Activated CD8-positive, alpha-beta memory T cell treated with anti-CD3 and anti-CD28 coated beads for 1 hour (primary cell): ENCODE measurements at places on chromosomes 2 and 18.

DNA sequence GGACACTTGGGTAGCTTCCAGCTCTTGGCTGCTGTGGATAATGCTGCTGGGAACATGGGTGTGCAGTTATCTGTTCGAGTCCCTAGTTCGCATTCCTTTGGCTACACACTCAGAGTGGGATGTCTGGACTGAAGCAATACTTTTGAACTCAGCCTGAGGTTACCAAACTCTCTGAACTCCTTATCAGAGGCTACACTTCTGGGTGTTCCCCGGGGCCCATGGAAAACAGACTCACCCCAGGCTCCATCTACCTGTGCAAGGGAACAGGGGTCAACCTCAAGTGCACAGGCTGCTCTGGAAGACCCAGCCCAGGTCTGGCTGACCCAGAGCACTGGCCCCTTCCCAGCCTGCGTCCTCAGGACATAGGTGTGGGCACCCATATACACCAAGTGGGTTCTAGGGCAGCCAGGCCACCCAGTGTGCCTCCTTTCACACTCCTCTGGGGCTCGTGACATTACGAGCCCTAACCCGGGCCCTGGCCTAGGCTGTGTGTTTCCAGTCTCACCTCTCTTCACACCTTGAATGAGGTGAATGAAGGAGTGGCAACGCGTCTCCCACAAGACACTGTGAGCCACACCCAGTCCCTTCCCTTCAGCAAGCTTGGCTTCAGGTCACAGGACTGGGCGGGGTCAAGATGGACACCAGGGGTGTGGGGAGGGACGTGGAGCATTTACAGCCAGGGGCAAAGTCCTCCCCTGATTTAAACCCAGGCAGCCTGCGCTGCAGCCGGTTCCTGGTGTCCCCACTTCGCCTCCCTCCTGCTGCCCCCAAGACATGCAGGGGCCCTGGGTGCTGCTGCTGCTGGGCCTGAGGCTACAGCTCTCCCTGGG, at the start of gene ALPI:
Gene ALPI, plus strand, starts transcription at position 728 of the 830 bp plus-strand sequence. Its CDS starts 47 bp downstream, at position 775.
- no peak for DNase-seq

DNA sequence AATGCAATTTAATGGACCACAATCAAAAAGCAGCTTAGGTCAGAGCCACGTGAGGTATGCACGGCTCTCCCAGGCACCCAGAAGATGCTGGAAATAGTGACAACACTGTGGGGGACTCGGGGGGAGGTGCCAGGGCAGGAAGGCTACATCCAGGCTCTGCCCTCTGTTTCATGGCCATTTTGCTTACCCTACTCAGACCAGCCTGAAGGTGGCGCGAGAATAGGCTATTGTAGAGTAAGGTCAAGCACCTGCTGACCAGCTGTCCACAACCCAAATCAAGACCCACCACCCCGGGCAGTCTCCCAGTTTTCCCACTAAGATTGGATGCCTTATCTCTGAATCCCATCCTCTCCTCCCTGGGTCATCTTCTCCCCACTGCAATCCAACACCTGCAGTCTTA, 115.7 kb downstream of the VIT start:
- no peak for DNase-seq

- no peak for DNase-seq
Observed at GRCh38 chr2:3864943-3865865, 161.8 kb downstream of the DCDC2C start.

- DNase-seq = no peak
Observed at GRCh38 chr18:44771956-44772917, 91.5 kb downstream of the SETBP1 start.

GRCh38 chr18:8163286-8163959, 445.8 kb upstream of the RAB12 start:
- DNase-seq = no peak

GRCh38 chr2:114709936-114710850, 267.8 kb downstream of the DPP10 start:
- no peak for DNase-seq

- DNase-seq = no peak
Observed at GRCh38 chr2:233423552-233423860, 69.2 kb downstream of the DGKD start.

DNA sequence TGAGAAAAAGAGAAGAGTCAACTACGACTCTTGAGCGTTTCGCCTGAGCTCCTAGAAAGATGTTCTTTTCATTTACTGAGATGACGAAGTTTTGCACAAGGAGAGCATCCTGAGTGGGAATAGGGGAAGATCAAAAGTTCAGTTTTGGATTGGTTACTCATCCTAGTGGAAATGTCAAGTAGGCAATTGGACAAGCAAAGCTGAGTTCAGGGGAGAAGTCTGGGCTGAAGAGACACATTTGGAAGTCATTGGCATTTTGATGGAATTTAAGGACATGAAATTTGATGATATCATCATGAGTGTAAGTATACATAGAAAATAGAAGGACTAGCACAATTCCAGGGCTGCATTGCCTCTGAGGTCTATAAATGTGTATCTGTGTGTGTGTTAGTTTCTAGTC, 416.6 kb downstream of the RAD51AP2 start:
- no peak for DNase-seq

- DNase-seq = peak; percentile 14
Observed at GRCh38 chr2:60555066-60555782, 1.8 kb upstream of the BCL11A start.

DNA sequence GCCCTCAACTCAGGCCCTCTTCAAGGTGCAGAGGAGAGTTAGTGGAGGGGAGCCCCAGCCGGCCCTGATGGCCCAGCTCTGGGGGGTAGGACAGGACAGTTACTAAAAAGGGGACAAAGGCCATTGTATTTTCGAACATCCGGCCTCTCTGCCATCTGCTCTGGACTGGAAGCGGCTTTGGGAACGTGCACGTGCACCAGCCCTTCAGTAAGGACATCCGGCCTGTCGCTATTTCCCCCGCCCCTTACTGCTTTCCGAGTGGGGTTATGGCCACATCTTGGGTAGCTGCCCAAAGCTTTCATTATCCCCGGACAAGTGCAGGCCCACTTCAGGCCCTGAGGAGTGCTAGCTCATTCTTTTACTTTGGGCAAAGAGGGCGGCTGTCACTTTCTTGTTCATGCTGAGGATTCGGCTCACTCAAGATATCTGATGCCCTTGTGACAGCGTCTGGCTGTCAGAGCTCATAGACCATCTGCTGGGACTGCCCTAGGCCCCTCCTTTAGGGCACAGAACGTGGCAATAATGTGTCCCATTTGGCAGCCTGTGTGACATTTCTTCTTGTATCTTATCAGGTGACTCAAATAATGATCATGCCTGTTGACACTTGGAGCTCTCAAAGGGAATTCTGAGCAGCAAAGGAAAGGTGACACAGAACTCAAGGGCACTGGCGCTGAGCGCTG, 17.5 kb downstream of the SLC4A3 start:
- no peak for DNase-seq

- DNase-seq = no peak
Observed at GRCh38 chr2:43251171-43251731, 24.8 kb upstream of the ZFP36L2 start.

DNA sequence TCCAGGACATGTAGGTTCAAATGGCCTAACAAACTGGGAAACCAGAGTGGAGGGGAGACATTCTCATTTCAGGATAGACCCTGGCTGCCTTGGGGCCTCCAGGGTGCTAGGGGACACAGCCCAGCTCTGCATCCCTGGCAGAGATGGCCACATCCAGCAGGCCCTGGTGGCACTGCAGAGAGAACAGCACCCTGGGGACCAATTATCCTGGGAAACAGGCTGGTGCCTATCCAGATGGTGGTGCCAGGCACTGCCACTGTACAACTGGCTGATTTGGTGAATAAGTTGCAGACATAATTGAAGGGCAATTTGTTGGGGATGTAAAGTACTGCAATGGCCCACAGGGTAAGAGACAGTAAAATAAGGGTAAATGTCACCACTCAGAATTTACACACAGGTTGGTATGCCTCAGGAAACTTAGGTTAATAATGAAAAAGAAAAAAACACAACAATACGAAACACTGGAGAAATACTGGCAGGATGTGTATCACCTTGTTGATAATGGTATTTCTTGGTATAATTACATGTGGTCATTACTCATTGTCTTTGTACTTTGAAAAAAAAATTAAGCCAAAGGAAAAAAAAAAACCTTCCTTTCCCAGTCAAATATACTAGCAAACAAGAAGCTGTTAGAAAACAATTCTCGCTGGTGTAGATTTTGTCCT, 12.8 kb upstream of the SFTPB start:
- DNase-seq = no peak

DNA sequence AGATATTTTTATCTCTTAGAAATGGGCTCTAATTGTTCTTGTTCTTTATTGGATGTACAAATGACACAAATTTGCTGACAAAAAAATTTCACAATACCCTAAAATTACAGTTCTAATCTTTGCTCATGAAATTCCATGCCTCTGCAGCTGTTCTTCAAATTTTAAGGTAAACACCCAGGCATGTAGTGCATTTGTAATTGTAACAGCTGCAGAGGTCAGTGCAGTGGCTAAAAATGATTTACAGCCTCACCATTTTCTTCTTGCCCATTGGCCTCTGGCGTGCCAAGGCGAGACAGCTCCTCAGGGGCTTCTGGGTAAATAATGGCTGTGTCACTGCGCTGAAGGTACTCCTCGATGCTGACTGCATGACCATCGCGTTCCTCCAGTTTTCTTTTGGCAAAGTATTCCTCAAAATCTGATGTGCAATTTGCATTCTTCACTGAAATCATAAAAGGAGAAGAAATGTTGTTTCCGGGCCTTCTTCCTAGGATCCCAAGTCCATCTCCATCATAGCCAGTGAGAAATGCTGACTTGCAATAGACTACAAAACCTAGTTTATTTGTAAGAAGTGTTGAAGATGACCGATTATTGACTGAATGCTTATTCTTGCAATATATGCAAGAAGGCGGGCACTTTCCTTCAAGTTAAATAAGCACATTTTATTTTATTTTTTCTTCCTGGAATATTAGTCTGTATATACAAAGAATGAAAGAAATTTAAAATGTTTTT, 115.2 kb downstream of the ZEB2 start:
- DNase-seq = no peak

DNA sequence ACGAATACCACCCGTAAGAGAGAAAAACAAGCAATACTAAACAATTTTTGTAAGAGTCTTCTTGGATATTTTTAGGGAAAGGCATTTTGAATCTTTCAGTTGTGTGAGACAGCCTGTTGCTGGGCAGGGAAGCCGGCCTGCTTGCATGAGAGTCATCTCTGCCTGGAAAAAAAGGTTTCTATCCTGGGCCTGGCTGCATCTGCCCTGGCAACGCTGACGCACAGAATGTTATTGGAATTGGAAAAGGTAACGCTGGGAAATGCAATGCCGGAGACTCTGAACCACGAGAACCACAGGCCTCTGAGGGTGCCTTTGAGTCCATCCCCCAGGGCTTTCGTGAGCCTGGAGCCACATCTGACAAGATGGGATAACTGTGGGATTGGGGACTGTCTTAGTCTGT, 17.9 kb upstream of the NPAS2 start:
- DNase-seq = no peak

GRCh38 chr2:236130349-236130998, 37.7 kb downstream of the GBX2 start:
- DNase-seq = no peak

DNA sequence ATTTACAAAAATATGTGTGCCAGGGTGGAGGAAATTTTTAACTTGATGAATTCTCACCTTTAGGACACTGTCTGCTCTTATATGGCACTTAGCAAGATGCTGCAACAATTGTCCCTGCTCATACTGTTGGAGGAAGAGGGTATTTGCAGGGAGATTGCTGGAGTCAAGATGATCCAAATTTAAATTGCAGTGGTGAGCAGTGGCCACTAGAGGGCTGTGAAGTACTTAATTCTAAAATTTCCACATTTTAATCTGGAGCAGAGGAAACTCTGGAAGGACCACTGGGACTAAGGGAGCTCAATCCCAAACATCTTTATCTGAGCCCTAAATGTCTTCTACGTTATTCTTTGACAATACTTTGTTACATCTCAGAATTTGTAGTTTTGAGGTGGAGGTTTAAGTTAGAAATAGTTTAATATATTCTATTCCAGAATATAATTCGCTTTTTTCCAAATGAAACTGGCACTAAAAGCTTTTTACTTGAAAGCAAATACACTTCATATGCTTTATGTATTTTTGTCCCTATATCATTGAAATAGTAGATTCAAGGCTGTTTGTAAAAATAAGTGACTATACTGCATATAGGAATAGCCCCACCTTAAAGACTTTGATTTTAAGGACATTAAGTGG, 33.0 kb upstream of the PTH2R start:
- no peak for DNase-seq

GRCh38 chr2:233489666-233490065, 76.9 kb downstream of the USP40 start:
- no peak for DNase-seq

- DNase-seq = peak; percentile 67
Observed at GRCh38 chr2:96157649-96158553, 12.7 kb upstream of the DUSP2 start.

GRCh38 chr2:239394346-239394945, 6.4 kb downstream of the HDAC4 start:
- no peak for DNase-seq

DNA sequence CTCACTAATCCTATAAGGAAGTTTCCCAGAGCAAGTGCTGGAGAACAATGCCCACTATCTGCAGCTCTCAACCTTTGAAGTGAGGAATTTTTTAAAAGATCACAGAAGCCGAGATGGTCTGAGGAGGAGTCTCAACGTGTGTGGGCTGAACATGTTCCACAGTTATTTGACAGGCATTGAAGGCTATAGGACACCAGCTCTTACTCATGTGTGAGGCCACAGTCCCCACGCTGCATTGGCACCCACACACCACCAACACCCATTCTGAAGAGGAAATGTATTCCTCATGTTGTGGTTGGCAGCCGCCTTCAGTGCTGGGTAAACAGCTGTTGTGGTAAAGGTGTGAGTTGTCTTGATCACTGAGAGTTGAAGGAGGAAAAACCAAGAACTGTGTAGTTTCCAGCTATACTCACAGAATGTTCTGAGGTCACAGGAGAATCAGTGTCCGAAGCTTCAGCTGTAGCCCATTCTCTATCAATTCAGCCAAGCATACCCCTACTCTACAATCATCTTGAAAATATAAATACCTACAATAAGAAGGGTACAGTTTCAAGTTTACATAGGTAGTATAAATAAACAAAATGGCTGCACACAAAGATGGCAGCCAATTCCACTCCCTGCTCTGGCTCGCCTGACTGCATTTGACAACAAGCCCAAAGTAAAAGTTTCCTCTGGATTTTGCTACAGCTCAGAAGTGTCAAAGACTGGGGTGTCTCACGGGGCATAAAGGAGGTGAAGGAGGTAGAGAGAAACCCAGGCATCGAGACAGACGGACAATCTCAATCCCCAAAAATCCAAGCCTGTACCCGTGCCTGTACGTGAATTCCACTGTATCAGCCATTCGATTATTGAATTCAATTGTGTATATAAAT, 12.1 kb downstream of the CD226 start:
- peak; percentile 61 for DNase-seq

- no peak for DNase-seq
Observed at GRCh38 chr2:120511947-120512710, 166.2 kb downstream of the INHBB start.

GRCh38 chr2:174964404-174964803, 40.8 kb downstream of the CHN1 start:
- no peak for DNase-seq

DNA sequence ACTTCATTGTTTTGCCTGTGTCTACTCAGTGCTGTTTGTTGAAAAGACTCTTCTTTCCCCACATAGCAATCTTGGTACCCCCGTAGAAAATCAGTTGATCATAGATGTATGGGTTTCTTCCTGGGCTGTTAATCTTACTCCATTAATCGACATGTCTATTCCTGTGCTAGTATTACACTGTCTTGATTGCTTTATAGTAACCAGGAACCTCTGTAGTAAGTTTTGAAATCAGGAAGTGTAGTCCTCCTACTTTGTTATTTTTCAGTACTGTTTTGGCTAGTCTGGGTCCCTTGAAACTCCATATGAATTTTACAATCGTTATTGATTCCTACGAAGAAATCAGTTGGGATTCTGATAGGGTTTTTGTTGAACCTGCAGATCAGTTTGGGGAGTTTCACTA, 78.8 kb upstream of the FAM136A start:
- DNase-seq = no peak
